ENCODE measurements at places on chromosomes 12 and 14.

GRCh38 chr12:11307143-11307542, 3.1 kb downstream of the PRB4 start:
- DNase-seq = no peak

GRCh38 chr14:96989306-96989705, 192.1 kb downstream of the VRK1 start:
- no peak for DNase-seq

GRCh38 chr14:64601571-64601970, 51.8 kb downstream of the PPP1R36 start:
- no peak for DNase-seq

DNA sequence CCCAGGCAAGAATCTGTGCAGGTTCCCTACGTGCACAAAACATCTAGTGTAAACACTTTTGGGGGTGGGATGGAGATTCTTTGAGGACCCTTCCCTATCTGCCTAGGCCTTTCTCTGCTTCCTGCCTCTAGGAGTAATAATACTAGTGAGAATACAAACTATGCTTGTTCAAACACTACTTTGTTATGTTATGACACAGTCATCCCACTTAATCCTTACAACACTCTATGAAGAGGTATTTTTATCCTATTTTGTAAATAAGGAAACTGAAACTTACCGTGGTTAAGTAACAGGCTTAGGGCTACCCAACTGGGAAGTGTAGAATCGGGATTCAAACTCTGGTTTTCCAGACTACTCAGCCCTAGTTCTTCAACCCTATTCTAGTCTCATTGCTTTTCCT, 96.5 kb downstream of the KCNA5 start:
- DNase-seq = no peak

DNA sequence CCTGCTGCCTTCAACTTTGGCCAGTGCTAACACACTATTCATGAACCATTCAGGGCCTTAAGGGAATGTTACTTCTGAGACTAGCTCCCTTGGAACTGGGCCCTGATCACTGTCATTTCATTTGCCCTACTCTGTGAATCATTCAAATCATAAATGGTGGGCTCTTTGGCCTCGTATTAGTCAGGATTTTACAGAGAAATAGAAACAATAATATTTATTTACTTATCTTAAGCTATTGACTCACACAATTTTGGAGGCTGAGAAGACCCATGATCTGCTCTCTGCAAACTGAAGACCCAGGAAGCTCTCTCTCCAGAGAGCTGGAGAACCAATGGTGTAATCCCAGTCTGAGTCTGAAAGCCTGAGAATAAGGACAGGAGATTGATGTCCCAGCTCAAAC, 398.5 kb downstream of the LRIG3 start:
- no peak for DNase-seq

DNA sequence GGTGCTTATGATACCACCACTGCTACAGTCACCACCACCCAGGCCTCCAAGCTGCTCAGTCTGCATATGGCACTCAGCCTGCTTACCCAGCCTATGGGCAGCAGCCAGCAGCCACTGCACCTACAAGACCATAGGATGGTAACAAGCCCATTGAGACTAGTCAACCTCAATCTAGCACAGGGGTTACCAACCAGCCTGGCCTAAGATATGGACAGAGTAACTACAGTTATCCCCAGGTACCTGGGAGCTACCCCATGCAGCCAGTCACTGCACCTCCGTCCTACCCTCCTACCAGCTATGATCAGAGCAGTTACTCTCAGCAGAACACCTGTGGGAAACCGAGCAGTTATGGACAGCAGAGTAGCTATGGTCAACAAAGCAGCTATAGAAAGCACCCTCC, 55.1 kb downstream of the BRMS1L start:
- DNase-seq = no peak

Data from activated CD4-positive, alpha-beta T cell treated with anti-CD3 and anti-CD28 coated beads for 36 hours (primary cell).